Articular chondrocyte of knee joint (primary cell): ENCODE measurements at places on chromosomes 6 and 20. TPM values are rescaled to one million over a fixed set of nuclear protein-coding genes. Genes with fewer than 3 reads are reported as not detected.

The NUP43 gene
- total RNA-seq: 29.7 and 31.0 TPM in 2 replicates

The SAPCD1 gene
- total RNA-seq: 0.54 and 1.4 TPM in 2 replicates

The PDYN gene
- total RNA-seq: not detected in 2 replicates

The MTG2 gene
- total RNA-seq: 14.7 and 33.3 TPM in 2 replicates

The VSX1 gene
- not detected in 2 replicates for total RNA-seq

The BCL2L1 gene
- 77.9 and 97.6 TPM in 2 replicates for total RNA-seq

The LINC00237 gene
- not detected in 2 replicates for total RNA-seq

The ZBTB46 gene
- 3.5 and 4.4 TPM in 2 replicates for total RNA-seq

The GPLD1 gene
- 2.2 and 2.7 TPM in 2 replicates for total RNA-seq

The MEI4 gene
- total RNA-seq: under 0.01 TPM in 2 replicates

The NHLRC1 gene
- total RNA-seq: 2.9 and 3.2 TPM in 2 replicates

The TFAP2A gene
- 0.11 and 0.39 TPM in 2 replicates for total RNA-seq

The ID4 gene
- 44.0 and 49.3 TPM in 2 replicates for total RNA-seq

The RIPOR3 gene
- total RNA-seq: 0.76 and 0.78 TPM in 2 replicates

The MAPK13 gene
- total RNA-seq: 2.7 and 8.3 TPM in 2 replicates

The FAM50B gene
- total RNA-seq: 5.0 and 7.6 TPM in 2 replicates

The ADGRB3 gene
- 0.11 and 0.13 TPM in 2 replicates for total RNA-seq

The DYNLT1 gene
- 89.8 and 94.6 TPM in 2 replicates for total RNA-seq

The C4A gene
- 4.0 and 8.2 TPM in 2 replicates for total RNA-seq

The TFAP2B gene
- total RNA-seq: not detected in 2 replicates

The LYRM2 gene
- total RNA-seq: 31.6 and 34.2 TPM in 2 replicates

The NKAPL gene
- 0.78 and 1.8 TPM in 2 replicates for total RNA-seq

The IRF4 gene
- 0.11 and 0.26 TPM in 2 replicates for total RNA-seq

The TRIM15 gene
- total RNA-seq: not detected in 2 replicates

The GINS1 gene
- 5.0 and 8.3 TPM in 2 replicates for total RNA-seq

The COL9A1 gene
- total RNA-seq: under 0.01 TPM in 2 replicates

The IL20RA gene
- 0.26 and 0.43 TPM in 2 replicates for total RNA-seq

The PTCRA gene
- total RNA-seq: not detected in 2 replicates

The GOPC gene
- 59.7 and 71.7 TPM in 2 replicates for total RNA-seq

The BPIFB4 gene
- not detected in 2 replicates for total RNA-seq

The TXLNB gene
- under 0.01 and 1.1 TPM in 2 replicates for total RNA-seq

The HIVEP2 gene
- 30.3 and 37.1 TPM in 2 replicates for total RNA-seq

The CCHCR1 gene
- 12.7 and 14.5 TPM in 2 replicates for total RNA-seq

The DEFB129 gene
- total RNA-seq: not detected in 2 replicates

The ARMH2 gene
- not detected in 2 replicates for total RNA-seq

The NRSN1 gene
- not detected in 2 replicates for total RNA-seq

The EPPIN gene
- not detected in 2 replicates for total RNA-seq

The PPP1R14C gene
- 11.8 and 13.9 TPM in 2 replicates for total RNA-seq

The HRH3 gene
- total RNA-seq: not detected in 2 replicates

The PROKR2 gene
- total RNA-seq: not detected in 2 replicates

The PMEPA1 gene
- 6.3 and 15.2 TPM in 2 replicates for total RNA-seq
